ENCODE measurements at places on chromosomes 5 and 9.
A peak's percentile ranks its signal among the peaks of the same experiment; 100 is the strongest.

DNA sequence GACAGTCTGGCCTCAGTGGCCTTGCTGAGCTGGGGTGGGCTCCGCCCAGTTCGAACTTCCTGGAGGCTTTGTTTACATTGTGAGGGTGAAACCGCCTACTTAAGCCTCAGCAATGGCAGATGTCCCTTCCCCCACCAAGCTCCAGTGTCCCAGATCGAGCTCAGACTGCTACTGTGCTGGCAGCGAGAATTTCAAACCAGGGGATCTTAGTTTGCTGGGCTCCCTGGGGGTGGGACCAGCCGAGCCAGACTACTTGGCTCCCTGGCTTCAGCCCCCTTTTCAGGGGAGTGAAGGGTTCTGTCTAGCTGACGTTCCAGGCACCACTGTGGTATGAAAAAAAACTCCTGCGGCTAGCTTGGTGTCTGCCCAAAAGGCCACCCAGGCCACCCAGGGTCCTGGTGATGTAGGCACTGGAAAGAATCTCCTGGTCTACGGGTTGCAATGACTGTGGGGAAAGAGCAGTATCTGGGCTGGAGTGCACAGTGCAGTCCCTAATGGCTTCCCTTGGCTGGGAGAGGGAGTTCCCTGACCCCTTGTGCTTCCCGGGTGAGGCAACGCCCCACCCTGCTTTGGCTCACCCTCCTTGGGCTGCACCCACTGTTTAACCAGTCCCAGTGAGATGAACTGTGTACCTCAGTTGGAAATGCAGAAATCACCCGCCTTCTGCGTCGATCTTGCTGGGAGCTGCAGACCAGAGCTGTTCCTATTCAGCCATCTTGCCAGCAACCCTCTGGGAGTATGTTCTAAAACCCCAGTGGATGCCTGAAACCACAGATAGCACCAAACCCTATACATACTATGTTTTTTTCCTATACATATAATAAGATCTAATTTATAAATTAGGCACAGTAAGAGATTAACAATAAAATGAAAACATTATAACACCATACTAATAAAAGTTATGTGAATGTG lies 95.5 kb downstream of the TMEM161B start:
- no peak for DNase-seq
- H3K36me3 ChIP-seq: no peaks in the 10 kb centered on the region
- H3K4me3 ChIP-seq: no peak overlapping the region
- no peaks in the 10 kb centered on the region for H3K27me3 ChIP-seq
- no peaks in the 10 kb centered on the region for H3K4me1 ChIP-seq
- no peak overlapping the region for H3K27ac ChIP-seq

- no peaks in the 10 kb centered on the region for H3K4me1 ChIP-seq
- no peak overlapping the region for H3K4me3 ChIP-seq
- no peak for DNase-seq
Observed at GRCh38 chr5:73966451-73966850, 340.5 kb downstream of the ARHGEF28 start.

DNA sequence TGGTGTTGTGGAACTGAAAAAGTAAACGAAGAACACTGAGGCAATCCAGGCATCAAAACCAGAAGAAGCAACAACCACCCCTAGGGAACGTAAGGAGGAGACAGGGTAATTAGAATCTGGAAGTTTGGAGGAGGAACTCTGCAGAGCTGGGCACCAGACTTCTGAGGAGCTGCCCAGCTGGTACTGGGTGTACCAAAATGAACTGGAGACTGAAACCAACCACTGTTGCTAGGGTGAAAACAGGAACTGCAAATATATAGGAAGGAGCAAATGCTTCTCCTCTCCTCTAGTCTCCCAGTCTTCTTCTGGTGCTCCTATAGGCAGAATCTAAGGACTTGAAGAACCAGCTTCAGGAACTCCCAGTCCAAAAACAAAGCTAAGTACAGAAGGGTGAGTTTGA lies 189.8 kb downstream of the ELAVL2 start:
- no peak overlapping the region for H3K27ac ChIP-seq
- H3K4me3 ChIP-seq: no peak overlapping the region
- no peaks in the 10 kb centered on the region for H3K4me1 ChIP-seq
- no peaks in the 10 kb centered on the region for H3K27me3 ChIP-seq
- DNase-seq: no peak

GRCh38 chr9:127838375-127839078 lies 15.9 kb downstream of the ENG start:
- DNase-seq: peak; percentile 50
- no peak overlapping the region for H3K4me3 ChIP-seq
- no peak overlapping the region for H3K27ac ChIP-seq
- H3K27me3 ChIP-seq: no peaks in the 10 kb centered on the region

DNA sequence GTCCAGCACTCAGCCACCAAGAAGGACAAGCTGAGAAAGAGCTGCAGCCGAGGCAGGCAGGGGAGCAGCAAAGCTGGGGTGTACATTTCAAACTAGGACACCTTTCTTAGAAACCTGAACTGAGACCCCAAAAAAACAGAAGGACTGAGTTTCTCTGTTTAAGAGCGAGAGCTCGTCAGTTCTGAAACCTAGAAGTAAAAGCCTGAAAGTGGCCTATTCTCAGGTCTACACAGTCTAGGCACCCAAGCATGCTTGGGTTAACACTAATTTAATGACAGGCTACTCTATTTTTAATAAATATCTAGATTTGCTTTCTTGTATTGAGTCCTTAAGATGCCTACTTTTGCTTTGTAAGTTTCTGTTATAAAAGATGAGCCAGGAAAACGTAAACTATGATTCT lies 49.0 kb upstream of the TLE4 start:
- no peak overlapping the region for H3K4me3 ChIP-seq
- H3K27ac ChIP-seq: no peak overlapping the region
- no peaks in the 10 kb centered on the region for H3K27me3 ChIP-seq

- DNase-seq: no peak
- no peaks in the 10 kb centered on the region for H3K27me3 ChIP-seq
- H3K27ac ChIP-seq: no peak overlapping the region
- no peaks in the 10 kb centered on the region for H3K36me3 ChIP-seq
Observed at GRCh38 chr5:175547842-175548241, 69.5 kb downstream of the SFXN1 start.

GRCh38 chr5:68047035-68047434 lies 168.5 kb upstream of the PIK3R1 start:
- no peak for DNase-seq
- H3K4me1 ChIP-seq: no peaks in the 10 kb centered on the region
- no peak overlapping the region for H3K27ac ChIP-seq
- no peak overlapping the region for H3K4me3 ChIP-seq
- no peaks in the 10 kb centered on the region for H3K27me3 ChIP-seq

- no peak overlapping the region for H3K27ac ChIP-seq
- H3K4me1 ChIP-seq: peaks cover 21% of the 10 kb centered on the region
- DNase-seq: no peak
- H3K4me3 ChIP-seq: no peak overlapping the region
Observed at GRCh38 chr9:120659676-120660075, 54.6 kb downstream of the MEGF9 start.

DNA sequence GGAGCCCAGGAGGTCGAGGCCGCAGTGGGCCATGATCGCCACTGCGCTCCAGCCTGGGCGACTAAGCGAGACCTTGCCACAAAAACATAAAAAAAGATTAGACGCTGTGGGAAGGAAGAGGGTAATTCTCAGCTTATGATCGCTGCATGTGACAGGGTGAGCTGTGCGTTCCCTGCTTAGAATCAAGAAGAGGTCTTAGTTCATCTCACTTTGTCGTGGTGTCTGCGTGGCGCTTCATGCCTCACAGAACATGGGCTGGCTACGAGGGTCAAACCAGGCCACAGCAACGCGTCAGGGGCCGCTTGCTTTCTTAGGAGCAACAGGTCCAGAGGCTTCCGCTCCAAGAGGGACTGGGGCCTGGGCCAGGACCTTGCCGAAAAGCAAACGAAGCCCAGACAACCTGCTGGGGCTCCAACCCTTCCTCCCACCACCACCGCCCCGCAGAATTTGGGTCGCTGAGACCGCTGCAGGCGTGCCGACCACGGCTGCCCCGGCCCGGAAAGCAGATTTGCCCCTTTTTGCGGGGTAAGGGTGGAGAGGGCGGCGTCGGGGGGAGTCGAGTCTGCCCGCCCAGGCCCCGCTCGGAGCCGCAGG lies 10.0 kb upstream of the GRIN1 start:
- no peaks in the 10 kb centered on the region for H3K36me3 ChIP-seq
- no peaks in the 10 kb centered on the region for H3K27me3 ChIP-seq
- peak overlapping the region; percentile 75 for H3K27ac ChIP-seq
- DNase-seq: peak; percentile 71

- no peaks in the 10 kb centered on the region for H3K36me3 ChIP-seq
- H3K4me3 ChIP-seq: no peak overlapping the region
- DNase-seq: no peak
- H3K27me3 ChIP-seq: no peaks in the 10 kb centered on the region
Observed at GRCh38 chr9:22052376-22052945, 43.4 kb upstream of the CDKN2B start.
